ENCODE measurements at places on chromosomes 16 and 17.

GRCh38 chr17:15909481-15909991 lies 35.4 kb upstream of the ADORA2B start:
- DNase-seq = no peak

GRCh38 chr16:85229869-85230462 lies 117.7 kb upstream of the CIBAR2 start:
- DNase-seq = no peak

DNA sequence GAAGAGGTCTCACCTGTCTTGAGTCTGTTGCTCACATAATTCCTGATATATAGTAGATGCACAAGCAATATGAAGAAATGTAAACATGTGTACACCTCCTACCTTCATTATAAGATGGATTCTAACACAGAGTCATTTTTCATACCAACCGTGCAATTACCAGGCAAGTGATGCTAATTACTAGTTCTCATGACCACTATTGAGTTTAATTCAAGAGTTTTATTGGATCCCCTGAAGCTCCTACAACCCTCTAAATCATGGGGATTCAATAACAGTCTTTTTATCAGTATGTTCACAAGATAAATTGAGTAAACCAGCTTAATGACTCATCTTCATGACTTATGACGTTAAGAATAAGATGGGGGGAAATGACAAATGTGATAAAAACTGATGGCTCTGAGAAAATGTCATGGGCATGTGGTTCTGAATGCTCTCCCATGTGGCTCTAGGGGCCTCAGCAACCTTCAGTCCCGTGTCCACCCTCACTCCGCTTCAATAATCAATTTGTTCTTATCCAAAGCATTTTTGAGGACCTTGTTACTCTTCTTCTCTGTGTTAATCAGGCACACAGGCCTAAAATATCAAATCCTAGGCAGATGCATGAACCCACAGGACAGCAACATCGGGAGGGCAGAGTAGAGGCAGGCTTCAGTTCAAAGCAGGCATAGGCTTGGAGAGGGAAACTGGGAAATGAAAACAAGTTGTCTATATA lies 42.8 kb downstream of the PRAC1 start:
- no peak for DNase-seq

DNA sequence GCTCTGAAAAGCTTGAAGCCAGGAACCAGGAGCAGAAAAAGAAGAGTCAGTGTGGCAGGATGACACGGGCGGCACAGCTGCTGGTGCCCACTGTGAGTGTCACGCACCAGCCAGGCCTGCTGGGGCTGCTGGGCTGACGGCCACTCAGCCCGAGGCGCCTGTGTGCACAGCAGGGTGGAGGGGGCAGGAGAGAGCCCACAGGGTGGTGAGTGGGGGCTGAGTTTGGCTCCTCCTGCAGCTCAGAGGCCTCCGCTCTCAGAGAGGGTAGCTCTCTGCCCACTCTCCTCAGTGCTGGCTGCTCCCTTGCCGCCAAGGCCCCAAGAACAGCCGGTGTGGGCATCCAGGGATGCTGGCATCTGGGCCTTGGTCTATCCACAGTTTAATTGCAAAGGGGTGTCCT lies 59.6 kb downstream of the GSG1L start:
- DNase-seq = no peak

DNA sequence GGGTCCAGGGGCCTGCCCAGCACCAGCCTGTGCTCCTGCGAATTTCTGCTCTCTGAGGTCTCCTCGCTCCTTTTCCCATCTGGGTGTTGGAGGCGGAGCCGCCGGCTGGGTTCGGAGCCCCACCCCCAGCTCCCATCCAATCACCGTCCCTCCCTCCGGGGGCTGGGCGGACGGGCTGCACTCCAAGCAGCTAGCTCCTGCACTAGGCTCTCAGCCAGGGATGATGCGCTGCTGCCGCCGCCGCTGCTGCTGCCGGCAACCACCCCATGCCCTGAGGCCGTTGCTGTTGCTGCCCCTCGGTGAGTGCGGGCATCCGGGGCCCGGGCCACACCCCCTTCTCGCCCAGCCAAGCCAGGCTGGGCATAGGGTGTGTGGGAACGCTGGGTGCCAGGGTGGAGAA lies at the start of gene NRN1L:
Gene NRN1L, plus strand, starts transcription at position 202 of the 400 bp plus-strand sequence. Its CDS starts 19 bp downstream, at position 221.
- DNase-seq = no peak

- no peak for DNase-seq
Measured at GRCh38 chr16:88415381-88415705, 32.6 kb downstream of the ZNF469 start.

GRCh38 chr17:82193520-82194220 lies 19.0 kb downstream of the CCDC57 start:
- no peak for DNase-seq

DNA sequence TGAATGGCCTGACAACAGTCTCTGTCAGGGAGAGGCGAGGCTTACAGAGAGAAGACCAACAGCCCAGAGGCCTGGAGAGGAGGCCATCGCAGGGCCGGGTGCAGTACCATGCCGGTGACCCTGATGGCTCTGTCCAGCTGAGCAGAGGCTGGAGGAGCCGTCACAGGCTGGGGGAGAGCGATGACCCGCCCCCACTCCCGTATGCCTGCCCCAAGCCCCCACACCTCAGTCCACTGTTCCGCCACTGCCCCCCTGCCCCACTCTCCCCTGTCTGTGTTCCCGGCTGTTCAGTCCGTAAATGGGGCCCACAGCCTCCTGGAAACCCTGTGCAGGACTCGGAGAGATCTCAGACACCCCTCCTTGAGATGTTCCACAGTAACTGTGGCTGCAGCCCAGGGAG lies 12.8 kb upstream of the FAM83G start:
- DNase-seq = no peak

Measured in Jurkat, Clone E6-1 (cell line).